Renal pelvis (tissue), 12 donors: ENCODE measurements at places on chromosomes 2 and 18. TPM values are rescaled to one million over a fixed set of nuclear protein-coding genes. Genes with fewer than 3 reads are reported as not detected.
A peak's percentile ranks its signal among the peaks of the same experiment; 100 is the strongest.

DNA sequence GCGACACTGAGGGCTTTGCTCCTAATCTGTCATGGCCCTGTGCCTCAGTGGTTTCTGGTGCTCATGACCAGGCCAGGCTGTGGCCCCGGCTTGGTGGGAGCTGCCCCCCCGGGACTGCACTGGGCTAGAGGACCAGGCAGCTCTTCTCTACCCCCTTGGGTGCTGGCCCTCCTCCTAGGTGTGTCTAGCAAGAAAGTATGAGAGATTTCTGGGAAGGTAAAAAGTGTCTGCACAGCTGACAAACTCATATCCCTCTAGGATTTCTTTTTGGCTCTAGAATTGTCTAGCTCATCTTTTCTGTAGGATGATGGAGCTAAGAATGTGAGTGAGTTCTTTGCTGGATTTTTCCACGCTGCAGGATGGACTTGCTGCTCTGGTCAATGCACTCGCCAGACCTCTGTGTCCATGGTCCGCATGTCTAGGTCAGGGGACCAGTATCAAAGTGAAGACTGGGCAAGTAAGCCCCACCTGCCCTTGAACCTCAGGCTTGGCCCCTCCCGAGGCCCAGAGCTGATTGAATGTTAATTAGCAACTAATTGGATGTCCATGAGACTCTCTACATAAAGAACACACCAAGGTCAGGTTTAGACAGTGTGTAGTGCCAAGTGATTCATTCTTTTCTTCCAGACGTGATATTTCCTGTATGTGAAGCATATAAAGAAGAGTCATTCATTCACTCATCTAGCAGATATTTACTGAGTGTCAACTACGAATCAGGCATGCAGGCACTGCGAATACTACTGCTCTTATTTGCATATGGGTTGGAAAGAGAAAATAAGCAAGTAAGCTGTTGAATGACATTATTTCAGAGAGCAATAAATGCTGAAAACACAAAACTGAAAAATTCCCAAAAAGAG, 15.6 kb upstream of the PSD4 start:
- no peak for DNase-seq

DNA sequence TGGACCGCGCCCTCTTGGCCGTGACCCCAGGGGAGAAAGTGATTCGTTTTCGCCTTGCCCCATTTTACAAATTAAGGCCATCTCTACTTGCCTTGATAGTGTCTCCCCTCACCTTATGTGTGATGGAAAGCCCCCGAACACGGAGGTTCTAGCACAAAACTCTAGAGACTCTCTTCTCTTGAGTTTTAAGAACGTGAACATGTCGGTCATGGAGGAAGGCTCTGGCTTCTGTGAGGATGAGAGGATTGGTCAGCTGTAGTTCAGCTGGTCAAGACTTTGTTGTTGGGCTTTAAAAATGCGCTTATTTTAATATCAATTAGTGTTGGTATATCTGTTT, 828 bp downstream of the DYNC1I2 start:
- DNase-seq, result peak; percentile 20

GRCh38 chr2:196849895-196850294, 40.7 kb upstream of the C2orf66 start:
- DNase-seq, result no peak

PTMA gene
- 1,989 TPM for polyA plus RNA-seq

ZNF521 gene
- polyA plus RNA-seq, result 39.2 TPM

MROH2A gene
- not detected for polyA plus RNA-seq

DNA sequence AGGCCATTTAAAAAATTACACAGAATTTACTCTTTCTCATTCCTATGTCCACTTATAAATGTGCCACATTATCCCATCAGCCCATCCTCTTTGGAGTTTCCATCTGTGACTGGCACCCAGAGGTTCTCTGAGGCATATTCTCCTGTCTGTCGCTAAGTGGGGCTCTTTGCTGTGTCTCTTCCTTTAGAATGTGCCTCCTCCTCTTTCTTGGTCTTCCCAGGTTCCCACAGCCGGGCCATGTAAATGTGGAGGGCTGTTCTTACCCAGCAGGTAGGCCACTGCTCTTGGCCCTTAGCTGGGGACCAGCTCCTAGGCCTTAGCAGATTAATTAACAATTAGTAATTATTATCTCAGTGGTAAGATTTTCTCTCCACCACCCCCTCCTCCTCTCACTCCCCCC, 167.0 kb downstream of the INSIG2 start:
- no peak for DNase-seq

DNA sequence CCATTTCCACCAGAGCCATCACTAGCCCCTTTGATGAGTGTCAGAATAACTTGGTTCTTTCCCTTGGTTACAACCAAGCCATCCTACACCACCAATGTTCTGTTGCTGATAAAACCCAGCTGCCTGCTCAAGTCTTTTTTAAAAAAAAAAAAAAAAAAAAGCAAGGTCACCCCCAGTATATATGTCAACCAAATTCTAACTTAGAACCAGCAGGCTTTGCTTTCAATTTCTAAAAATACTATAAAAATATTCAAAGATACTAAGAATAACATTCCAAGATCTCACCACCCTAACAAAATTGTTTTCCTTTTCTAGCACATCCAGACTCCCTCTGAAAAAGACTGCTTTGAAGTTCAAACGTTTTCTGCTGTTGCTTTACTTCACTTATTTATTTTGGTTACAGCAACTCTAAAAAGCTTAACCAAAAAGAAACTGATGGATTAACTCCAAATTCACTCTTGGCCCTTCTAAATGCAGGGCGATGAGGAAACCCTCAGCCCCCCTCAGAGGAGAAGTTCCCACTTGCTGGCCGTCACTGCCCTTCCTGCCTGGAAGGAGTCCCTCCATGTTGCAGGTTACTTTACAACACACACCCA, 10.9 kb downstream of the UXS1 start:
- no peak for DNase-seq

GRCh38 chr18:12939162-12939561, 8.6 kb upstream of the SEH1L start:
- no peak for DNase-seq

- DNase-seq, result peak; percentile 28
Observed at GRCh38 chr2:27123302-27124150, at the start of gene ABHD1. ABHD1 (plus strand) TSS chr2:27123815; CDS start chr2:27123949, 134 bp downstream.

DNA sequence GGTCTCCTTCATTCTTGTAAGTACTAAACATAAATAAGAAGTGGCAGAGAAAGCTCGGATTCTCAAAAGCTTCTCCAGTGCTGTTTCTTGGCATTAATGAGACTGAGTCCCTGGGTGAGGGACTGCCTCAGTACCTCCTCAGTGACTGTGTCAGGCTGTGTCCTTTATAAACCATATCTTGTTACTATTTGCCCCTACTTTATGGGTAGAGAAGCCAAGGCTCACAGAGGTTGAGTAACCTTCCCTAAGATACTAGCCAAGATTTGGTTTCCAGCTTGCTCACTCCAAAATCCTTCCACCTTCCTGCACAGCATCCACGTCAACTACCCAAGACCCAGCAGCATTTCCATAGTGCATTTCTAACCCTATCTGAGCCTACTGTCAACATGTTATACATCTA, 55.6 kb downstream of the THUMPD2 start:
- no peak for DNase-seq

DNA sequence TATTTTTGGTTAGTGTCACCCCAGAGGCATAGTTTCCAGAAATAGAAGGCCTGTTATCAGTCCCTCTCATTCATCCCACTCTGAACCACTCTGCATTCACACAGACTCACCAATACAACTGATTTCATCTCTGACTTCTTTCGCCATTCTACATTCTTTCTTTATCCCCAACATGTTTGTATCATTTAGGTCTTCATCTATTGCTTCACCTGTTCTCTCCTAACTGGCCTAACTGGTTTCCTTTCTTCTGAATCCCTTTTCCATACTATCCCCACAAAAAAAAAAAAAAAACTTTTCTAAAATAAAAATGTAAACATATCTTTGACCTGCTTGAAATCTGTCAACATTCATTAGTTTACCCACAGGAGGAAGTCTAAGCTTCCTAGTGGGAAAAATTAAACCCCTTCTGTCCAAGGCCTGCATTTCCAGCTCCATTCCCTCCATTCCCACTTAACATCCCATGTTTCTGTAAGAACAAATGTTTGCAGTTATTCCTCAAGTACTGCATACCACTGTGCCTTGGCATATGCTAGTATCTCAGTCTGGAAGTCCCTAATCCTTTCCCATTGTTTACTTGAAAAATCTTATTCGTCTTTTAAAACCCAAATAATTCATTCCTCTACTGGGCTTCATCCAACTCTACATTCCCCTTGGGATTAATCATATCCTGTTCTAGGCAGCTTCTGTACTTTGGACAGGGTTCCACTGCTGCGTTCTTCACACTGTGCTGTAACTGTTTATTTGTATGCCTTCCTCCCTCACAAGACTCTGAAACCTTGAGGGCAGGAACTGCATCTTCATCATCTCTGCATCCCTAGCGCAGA, 68.5 kb downstream of the FIGN start:
- no peak for DNase-seq

DNA sequence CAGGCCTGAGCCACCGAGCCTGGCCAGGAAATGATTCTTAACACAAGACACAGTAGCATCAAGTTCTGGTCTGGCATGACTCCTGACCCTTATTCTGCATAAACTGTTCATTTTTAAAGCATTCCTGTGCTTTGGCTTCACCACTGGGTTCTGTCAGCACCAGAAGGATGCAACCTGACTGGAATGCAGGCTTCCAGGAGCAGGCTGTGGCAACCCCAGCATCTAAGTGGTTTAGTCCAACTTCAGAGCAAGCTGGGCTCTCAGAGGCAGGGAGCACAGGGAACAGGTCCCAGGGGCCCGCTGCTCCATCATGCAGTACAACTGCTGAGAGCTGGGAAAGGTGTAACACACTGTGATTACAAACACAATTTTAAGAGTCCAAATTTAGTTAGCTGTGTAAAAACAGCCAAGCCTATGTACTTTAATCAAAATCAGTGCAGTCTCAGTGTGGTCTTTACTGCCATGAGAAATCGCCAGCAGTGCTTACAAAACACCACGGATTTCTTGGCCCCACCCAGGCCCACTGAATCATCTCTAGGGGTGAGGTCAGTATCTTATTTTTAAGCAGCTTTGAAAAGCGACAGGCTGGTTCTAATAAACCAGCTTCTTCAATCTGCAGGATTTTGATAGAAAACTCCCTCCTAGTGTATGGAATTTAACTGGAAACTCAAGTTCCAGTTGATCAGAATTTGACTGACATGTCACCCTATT, 44.4 kb upstream of the TMEM182 start:
- DNase-seq, result no peak

DNA sequence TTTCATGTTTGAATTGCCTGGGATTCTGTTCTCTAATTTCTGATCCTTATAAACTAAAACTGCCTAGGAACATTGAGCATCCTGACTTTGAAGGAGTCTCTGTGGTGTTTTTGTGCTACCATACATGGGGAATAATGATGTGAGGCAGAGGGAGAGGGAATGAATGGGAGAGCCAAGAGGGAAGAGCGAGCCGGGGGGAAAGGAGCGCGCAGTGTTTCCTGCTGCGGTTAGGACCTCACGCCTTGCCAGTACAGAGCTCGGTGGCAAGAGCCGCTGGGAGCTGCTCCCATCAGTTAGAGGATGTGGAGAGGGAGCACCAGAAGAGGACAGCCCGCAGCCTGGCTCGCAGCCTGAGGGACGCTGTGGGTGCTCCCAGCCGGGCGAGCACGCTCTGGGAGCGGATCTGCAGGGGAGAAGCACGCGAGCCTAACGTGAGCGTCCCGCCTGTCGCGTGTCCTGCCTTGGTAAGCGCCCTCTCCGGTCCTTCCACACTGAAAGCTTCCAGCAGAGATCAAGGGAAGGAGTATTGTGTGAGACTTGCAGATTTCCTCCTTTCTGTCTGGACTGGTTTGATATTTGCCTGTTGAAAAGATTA, 114.7 kb downstream of the FAM210A start:
- DNase-seq, result peak; percentile 35

CCL20 gene
- not detected for polyA plus RNA-seq

POU3F3 gene
- 98.3 TPM for polyA plus RNA-seq
